ENCODE measurements at places on chromosomes 16 and 17.
A peak's percentile ranks its signal among the peaks of the same experiment; 100 is the strongest.

DNA sequence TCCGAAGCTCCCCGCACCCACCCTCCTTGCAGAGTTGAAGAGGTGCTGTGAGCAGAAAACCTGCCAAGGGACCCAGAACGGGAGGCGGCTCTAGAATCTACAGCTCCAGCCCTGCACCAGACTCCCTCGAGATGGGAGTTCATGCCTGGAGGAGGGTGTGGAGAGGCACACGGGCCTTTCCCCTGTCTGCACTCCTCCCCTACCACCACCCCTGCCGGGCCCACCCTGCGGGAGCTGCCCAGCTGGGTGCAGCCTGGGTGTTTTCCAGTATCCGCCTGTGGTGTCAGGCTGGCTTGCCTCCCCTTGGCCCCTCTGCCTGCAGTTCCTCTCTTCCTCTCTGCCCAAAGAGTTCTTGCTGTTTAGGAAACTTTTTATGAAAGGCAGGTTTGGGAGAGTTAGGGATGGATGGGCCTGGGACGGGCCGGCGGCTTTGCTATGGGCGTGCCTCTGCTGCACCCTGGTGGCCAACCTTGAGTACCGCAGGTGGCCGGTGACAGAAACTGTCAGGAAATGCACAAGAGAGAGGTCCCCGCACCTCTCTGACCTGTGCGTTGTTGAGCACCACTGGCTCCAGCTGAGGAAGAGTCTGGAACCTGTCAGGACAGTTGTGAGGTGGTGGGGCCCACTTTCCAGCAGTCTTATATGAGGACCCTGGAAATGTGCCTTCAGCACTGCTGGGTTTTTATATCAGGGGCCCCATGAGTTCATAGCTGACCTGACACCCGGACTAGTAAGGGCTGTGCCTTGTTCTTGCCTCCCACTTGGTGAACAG is 354.1 kb downstream of the SEC14L1 start:
- peak; percentile 79 for DNase-seq

DNA sequence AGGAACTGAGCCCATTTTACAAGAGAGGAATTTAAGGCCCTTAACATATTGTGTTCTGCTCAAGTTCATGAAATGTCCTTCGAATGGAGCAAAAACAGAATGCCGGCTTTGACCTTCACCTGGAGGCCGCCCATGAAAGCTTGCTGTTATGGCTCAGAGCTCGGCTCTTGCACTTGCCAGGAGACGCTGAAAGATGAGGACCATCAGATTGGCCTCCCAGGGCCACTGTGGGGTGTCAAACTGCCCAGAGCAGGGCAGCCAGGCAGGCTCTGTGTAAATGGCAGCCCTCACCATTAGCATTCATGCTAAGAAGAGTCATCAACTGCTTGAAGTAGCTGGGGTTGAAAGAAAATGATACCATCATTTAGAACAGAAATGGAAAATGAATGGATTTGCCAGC is 39.3 kb downstream of the IL21R start:
- no peak for DNase-seq

DNA sequence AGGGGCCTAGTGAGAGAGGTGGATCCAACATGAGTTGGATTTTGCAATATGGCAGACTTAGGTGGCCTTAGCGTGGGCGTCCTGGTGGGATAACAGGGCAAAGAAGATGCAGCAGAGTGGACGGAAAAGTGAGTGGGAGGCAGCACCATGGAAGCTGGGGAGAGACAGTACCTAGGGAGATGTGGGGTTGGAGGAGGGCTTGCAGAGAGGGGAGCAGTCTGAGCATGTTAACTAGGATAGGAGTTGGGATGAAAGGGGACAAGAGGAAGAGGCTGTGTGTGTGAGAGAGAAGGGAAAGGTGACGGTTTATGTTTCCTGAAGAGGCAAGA is 120.1 kb downstream of the NTN1 start:
- DNase-seq, result no peak

DNA sequence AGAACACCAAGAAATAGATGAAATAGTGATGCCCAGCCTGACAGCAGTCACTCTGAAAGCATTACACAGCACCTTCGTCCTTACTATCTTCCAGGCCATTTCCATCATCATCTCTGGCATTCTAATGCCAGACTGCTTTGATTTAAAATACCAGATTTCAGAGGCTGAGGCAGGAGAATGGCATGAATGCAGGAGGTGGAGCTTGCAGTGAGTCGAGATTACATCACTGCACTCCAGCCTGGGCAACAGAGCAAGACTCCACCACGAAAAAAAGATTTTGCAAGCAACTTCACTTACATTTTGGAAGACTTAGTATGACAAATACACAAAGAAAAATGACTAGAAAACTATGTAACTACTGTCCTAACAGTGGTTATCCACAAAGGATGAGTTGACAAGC is 244.0 kb downstream of the CPPED1 start:
- DNase-seq, result no peak

- DNase-seq, result no peak
Measured at GRCh38 chr16:27720731-27721530, 171.0 kb downstream of the KATNIP start.

DNA sequence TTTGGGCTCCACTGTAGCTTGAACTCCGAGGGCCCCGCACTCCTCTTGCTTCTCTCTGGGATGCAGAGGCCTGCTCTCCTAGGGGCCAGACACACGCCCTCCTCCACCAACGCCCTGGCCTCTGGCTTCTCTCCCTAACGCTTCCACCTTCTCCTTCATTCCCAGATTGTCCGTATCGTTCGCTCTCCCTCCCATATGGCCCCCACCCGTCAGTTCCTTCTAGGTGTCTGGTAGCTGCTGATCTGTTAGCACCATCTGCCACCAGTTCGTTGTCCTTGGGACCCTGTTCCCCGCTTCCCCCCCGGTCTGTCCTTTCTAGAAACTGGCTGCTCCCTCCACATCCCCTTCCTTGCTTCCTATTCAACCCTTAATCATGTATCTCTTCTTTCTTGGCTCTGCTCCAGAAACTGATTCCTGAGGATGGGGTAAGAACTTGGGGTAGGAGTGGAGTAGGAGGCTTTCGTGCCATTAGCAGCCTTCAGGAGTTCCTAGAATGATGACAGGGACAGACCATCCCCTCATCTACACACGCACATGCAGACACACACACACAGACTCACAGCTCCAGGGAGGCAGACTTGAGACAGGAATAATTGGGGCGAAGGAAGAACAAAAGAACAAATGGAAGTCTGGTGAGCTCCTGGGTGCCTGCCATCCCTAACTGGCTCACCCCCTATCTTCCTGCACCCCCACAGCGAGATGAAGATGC is 4.3 kb downstream of the ATP1B2 start:
- DNase-seq, result no peak

DNA sequence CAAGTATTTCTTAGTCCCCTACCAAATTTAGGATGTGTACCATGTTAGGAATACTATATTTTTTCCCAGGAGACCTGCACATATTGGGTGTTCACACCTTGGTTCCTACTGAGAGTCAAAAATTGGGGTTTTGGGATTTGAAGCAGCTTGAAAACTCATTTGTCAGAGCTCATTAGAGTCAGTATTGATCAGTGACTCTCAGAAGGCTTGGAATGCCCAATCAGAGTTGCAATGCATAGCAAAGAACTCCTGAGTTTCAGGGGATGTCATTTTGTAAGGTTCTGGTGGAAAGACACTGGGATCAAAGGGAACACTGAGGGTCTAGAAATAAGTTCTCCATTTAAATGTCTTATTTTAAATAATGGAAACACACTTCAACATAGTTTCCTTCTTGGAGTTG is 5.1 kb downstream of the HLF start:
- DNase-seq, result no peak

- no peak for DNase-seq
Measured at GRCh38 chr17:29156781-29157180, 23.4 kb downstream of the MYO18A start.

GRCh38 chr17:67994817-67995569 is 1.3 kb downstream of the C17orf58 start:
- no peak for DNase-seq

DNA sequence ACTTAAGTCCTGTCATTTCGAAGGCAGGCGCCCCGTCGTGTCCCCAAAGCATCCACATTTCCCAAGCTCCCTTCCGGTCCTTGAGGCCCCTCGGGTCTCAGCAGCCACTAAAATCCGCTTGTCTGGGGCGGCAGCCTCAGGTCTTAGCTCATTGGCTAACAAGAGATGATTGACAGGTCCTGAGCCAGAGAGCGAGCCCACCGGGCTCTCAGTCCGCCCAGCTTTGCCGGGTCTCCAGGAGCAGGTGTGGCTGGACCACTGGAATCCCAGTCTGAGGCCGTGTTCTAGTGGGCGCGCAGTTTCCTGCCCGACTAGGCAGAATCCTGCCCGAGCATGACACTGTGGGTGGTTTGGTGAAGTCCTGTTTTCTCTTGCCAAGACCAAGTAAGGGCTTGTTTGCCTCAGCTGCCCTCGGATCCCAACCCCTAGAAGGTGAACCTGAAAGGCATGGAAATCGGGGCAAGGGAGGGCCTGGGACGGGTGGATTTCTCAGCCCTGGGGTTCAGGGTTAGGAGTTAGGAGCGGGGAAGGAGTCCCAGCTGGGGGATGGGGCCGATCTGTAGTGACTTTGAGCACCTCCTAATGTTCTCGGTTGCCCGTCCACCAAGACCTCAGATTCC is 42.8 kb downstream of the MRC2 start:
- DNase-seq, result no peak

GRCh38 chr17:41278176-41278955 is 2.9 kb downstream of the KRTAP9-7 start:
- DNase-seq, result no peak

GRCh38 chr16:89924297-89924924 is 1.3 kb downstream of the TUBB3 start:
- DNase-seq, result no peak
